ENCODE measurements at places on chromosomes 6 and 20. TPM values are rescaled to one million over a fixed set of nuclear protein-coding genes. Genes with fewer than 3 reads are reported as not detected.
A peak's percentile ranks its signal among the peaks of the same experiment; 100 is the strongest.

DNA sequence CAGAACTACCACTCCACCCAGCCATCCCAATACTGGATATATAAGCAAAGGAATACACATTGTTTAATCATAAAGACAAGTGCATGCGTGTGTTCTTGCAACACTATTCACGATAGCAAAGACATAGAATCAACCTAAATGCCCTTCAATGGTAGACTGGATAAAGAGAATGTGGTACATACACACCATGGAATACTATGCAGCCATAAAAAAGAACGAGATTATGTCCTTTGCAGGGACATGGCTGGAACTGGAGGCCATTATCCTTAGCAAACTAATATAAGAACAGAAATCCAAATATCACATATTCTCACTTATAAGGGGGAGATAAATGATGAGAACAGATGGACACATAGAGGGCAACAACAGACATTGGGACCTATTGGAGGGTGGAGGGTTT lies 156.6 kb downstream of the LRRC1 start:
- DNase-seq: no peak

The GSTA2 gene
- total RNA-seq: 103 TPM

- DNase-seq: no peak
Observed at GRCh38 chr20:44649126-44649525, 2.4 kb downstream of the ADA start.

The TSBP1 gene
- not detected for total RNA-seq

DNA sequence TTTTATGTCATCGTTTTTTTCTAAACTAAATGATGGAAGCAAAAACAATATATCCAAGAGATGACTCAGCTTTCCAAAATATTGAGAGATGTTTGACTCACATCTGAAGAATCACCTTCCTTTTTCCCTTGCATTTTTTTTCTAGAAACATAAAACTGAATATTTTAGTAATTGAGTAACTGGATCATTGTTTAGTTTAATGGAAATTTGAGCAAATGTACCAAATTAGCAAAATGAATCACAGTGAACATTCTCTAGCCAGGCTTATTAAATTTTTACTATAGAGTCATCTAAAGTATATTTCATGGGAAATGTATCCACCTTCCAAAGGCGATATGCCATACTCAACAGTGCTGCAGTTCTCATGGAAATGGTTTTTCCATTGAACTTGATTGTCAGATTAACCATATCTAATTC lies 145.5 kb downstream of the TENT5A start:
- DNase-seq: no peak

DNA sequence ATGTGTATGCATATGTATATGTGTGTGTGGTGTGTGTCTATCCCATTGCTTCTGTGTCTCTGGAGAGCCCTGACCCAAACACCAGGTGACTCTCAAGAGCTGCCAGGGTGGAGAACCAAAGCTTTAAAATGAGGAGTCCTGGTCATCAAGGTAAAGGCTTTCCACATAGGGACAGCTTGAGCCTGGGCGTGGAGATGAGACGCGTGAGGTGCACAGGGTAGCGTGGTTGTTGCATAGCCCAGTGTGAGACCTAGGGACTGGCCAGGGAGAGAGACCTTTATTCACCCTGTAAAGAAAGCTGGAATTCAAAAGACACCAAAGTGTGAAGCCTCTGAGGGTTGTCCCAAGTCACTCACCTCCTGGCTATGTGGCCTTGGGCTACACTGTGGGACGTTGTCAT lies 149.1 kb downstream of the SYCP2 start:
- no peak for DNase-seq

DNA sequence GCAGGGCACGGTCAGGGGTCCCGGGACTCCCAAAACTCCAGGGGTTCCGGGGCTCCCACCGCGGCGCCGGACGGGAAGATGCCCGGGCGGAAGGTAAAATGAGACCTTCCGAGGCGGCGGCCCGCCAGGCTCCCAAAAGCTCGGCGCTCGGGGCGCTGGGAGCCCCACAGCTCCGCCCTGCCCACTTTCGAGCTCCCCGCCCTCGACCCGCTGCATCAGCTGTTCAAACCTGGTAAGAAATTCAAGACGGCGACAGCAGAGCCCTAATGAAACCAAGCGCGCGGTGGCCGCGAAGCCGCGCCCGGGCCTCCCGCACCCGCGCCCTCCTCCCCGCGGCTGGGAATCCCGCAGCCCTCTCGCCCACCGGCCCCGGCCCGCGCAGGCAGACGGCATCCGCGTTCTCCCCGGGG lies 369 bp downstream of the SLC4A11 start:
- no peak for DNase-seq

DNA sequence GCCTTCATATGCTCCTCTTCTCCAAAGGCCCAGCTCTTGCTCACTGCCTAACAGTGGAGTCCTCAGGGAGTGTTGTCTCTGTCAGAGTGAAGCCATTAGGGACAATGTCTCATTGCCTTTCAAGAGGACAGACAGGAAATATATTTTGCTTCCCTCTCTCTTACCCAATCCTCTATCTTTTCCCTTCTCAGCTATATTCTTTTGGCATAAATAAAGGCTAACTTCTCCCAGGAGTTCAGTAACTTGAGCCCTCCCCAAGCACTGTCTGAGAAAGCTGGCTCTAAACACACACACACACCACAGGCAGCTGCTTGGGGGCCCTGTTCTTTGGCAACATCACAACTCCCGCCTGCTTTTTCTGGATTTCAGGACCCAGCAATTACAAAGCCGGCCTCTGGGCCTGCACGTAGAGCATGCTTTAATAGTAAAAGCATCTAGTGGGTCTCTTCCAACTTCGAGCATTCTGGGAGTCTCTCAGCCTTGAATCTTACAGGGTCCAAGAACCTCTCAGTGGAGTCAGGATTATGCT lies 34.7 kb upstream of the LAMA4 start:
- no peak for DNase-seq

DNA sequence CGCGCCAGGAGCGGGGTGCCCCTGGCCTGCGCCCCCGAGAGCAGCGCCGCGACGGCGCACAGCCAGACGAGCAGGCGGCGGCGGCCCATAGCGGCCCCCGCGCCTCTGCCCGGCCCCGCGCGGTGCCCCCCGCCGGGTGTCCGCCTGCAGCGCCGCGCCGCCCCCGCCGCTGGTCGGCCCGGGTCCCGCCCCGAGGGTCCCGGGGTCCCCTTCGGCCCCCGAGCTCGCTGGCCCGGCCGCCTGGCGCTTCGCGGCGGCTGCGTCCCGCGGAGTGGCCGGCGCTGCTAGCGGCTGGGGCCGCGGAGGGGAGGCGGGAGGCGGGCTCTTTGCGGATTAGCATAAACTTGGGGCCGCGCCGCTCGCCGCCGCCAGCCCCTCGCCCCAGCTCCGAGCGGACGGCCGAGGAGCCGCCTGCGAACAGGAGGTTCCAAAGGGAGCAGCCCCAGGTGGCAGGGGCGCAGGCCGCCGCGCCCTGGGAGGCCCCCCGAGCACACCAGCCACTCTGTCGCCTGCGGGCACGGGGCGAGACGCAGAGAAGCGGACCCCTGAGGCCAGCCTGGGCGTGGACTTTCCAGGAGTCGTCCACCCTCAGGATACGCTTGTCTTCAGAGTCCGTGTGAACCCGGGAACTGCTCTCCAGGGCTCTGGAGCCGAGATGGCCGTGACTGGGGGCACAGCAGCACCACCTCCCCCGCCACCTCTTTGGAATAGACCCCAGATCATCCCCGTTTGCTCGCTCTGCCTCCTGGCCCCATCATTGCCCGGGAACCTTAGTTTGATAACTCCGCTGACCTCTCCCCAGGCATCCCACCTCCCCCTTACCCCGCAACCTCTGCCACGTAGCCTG lies at the start of gene EMILIN3:
Gene EMILIN3, minus strand, starts transcription at position 273 of the 847 bp plus-strand sequence. Its CDS starts 184 bp downstream, at position 89.
- no peak for DNase-seq

DNA sequence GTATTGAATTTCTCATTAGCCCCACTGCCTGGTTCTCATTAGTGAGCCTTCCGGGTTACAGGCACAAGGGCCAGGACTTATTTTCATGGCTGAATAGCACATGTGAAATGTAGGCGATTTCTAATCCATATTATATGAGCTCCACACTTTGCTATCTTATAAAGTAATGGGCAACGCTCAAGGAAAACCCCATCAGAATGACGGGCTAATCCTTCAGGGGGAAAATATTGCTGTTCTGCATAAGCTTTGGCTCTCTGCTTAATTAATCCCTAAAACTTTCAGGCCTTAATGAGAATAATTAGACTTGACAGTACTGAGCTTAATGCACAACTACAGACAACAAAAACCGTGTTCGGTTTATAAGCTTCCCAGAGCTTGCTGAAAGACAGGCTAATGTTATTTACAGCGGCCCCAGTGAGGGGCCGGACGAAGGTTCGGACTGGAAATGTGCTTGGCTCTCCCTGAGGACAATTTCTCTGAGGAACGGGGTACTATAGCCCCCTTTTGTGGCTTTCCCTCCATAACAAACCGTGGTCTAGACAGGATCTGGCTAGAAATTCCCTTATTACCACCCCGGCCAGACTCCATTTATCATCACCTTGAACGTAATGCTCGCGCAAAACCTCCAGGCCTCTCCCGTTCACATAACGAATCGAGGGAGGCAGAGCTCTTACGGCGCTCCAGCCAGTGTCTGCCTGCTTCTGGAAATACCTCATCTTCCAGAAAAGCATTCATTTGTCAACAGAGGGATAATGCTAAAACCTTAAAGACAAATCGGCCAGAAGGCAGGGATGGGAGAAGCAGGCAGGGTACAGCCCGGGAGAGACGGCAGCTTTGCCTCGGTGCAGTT lies 164.5 kb downstream of the CD83 start:
- no peak for DNase-seq

- DNase-seq: peak; percentile 24
Observed at GRCh38 chr20:34538671-34539123, 19.8 kb upstream of the MAP1LC3A start.

DNA sequence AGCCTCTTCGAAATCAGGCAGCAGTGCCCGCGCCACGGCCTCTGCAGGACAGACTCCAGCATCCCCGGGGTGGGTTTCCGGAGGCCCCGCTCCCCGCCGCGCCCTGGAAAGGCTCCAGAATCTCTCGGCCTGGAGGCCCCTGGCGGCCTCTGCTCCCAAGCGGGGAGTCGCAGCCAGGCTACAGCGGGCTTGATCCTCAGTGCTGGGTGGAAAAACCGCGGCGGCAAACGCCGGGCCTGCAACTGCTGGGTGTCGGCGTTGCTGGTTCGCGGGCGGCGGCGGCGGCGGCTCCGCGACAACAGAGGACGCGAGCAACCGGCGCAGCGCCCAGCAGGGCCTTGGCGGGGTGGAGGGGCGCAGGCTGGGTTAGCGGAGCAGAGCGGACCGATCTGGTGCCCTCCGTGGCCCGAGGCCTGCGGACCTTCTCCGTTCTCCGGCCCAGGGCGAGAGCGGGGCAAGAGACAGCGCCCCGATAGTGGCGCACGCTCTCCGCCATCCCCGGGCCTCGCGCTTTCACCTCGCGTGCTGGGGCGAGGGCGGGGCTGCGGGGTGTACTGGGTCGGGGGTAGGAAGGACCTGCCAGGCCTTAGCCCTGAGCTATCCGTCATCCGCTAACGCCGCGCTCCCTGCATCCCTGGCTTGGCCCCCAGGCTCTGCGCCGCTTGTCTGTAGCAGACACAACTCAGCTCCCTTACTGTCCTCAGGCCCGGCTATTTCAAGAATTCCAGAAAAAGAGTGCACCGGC lies 3.4 kb upstream of the ZNF292 start:
- peak; percentile 84 for DNase-seq

The GFRAL gene
- not detected for total RNA-seq

The CDSN gene
- total RNA-seq: not detected

- DNase-seq: no peak
Observed at GRCh38 chr20:62030834-62031434, 34.7 kb downstream of the TAF4 start.

DNA sequence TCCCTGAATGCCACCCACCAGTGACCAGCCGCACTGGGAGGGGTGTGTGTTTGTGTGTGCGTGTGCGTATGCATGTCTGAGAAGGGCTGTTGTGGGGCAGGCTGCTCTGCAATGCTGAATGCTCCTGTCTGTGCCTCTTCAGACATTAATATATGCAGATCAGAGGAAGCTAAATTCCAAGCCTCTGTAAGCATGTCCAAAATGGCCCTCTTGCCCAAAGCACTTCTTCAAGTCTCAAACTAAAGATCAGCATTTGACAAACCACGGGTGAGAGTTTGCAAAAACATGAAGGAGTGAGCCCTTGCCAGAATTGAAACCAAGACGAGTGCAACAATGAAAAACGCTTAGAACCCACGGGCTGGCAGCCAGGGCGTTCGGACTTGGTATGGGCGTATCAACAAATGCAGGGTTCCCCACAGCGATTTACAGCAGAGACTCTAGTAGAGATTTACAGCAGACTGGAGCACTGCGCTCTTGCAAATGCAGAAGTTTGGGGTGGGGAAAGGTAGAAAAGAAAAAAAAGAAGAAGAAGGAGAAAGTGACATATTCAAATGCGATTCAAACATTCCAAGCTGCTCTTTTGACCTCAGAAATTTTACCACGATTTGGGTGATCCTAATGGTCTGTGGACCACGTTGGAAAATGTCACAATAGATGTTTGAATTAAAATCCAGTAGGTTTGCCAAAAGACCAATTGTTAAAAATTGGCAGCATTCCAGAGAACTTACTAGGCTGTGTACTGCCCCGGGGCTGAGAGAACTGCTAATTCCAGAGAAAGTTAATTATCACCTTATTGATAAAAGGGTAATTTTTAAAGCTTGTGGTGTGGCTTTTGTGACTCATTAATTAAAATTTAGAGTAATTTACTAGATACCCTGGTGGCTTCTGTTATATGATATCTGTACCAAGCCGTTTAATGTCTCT lies 3.5 kb downstream of the SCML4 start:
- DNase-seq: no peak

The SCUBE3 gene
- total RNA-seq: 0.03 TPM

DNA sequence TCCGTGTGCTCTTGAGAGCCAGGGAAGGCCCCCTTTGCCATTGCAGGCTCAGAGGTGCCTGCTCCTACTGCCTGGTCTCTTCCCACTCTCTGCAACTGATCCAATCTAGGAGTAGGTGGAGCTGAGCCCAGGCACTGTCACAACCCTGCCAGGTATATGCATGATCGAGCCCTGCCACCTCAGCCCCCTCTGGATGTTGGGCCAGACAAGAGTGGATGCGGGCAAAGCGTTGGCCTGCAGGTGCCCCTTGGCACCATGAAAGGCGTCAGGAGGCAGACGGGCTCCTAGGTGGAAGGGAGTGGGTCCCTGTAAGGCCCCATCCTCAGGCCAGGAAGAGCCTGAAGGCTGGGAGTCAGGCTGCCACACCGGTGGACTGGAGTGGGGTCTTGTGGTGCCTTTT lies 5.9 kb upstream of the OR14J1 start:
- no peak for DNase-seq

The HCRTR2 gene
- total RNA-seq: not detected

- no peak for DNase-seq
Observed at GRCh38 chr20:38799203-38799602, 6.3 kb upstream of the PPP1R16B start.

Data from pancreas (tissue), 10 donors.